ENCODE measurements at places on chromosomes 12 and 14.

GRCh38 chr12:122861587-122861970 is 26.3 kb downstream of the HIP1R start:
- no peak for DNase-seq

DNA sequence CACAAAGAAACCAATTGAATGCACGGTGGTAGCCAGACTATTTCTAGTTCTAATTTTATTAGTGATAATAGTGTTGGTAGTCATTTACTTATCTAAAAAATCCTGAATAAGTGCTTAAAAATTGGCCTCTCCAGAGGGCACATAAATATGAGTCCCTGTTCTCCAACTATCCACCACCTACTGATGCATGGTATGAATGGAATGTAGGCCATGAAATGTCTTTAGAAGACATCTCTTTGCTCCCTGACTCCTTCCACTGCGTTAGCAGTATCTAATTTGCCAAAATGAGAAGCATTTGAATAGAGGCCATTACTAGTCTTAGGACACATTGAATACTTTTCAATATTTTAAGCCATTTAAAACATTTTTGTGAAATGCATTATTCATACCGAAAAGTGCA is 261.7 kb downstream of the LRFN5 start:
- no peak for DNase-seq

DNA sequence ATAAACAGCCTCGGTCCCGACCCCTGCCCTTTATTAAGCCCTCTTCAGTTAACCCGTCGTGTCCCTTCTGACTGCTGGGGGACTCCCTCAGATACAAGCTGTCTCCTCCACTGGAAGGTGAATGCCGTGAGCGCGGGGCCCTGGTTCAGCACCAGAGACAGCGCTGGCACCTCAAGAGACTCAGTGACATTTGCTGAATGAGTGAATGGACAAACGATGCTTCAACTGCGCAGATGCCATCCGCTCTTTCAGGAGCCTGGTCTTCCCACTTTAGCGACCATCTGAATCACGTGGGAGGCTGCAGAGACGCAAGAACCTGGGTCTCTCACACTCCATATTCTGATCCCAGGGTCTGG is 92.6 kb upstream of the SFSWAP start:
- DNase-seq, result no peak

DNA sequence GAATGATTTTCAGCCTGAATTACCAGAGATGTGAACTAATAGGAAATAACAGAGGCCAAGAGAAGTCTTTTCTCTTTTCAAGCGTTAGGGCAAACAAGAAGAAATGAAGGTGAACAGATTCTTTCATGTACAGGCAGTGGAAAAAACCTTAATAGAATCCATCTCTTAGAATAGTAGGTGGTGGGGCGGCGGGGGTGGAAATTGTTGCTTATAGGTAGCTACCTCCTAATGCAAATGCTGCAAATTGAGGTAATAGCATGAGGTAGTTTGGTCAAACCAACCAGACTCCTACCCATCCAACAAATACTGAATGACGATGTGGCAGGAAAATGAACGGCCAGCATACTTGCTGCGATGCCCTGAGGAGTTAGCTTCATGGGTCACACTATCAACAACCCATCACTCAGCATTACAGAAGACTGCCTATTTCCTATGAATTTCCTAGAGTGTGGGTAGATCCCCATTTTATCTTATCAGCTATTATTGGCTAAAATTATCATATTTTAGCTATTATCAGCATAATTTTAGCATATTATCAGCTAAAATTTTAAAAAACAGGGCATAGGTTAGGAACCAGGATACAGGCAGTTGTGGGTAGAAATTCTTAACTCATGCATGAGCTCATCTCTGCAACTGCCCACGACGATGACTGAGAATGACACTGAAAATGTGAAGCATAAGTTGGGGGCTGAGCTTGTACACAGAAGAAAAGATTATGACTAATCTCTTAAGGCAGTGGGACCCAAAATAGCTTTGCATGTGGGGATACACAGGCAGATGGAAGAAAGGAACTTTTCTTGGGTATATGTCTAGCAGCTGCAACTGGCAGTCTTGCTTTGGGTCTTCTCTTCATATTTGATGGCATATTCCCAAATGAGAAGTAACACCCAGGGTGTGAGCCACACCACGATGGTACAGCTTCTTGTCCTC is 68.7 kb downstream of the NIN start:
- DNase-seq, result peak; percentile 49

DNA sequence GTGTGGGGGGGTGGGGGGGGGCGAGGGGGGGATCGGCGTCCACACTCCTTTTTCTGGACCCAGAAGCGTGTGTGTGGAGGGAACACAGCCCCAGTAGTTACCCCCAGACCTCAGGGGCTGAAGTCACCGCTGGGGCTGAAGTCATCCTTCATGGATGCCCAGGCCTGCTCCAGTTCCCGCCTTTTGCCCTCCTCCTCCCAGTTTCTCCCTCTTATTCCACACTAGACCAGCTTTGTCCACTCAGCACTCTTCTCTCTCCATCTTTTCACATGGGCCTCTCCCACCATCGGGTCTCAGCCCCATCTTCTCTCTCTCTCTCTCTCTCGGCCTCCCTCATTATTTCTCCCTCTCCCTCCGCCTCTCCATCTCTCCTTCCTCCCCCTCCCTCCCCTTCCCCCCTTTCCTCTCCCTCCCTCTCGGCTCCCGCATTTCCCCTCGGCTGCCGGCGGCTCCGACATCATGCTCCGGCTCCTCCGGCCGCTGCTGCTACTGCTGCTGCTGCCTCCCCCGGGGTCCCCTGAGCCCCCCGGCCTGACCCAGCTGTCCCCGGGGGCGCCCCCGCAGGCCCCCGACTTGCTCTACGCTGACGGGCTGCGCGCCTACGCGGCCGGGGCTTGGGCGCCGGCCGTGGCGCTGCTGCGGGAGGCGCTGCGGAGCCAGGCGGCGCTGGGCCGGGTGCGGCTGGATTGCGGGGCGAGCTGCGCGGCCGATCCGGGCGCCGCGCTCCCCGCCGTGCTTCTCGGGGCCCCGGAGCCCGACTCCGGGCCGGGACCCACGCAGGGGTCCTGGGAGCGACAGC is at the start of gene P3H3:
Gene P3H3 (plus strand): TSS at position 426 of the 799 bp plus-strand sequence. CDS start 34 bp downstream, at position 460.
- DNase-seq, result no peak

DNA sequence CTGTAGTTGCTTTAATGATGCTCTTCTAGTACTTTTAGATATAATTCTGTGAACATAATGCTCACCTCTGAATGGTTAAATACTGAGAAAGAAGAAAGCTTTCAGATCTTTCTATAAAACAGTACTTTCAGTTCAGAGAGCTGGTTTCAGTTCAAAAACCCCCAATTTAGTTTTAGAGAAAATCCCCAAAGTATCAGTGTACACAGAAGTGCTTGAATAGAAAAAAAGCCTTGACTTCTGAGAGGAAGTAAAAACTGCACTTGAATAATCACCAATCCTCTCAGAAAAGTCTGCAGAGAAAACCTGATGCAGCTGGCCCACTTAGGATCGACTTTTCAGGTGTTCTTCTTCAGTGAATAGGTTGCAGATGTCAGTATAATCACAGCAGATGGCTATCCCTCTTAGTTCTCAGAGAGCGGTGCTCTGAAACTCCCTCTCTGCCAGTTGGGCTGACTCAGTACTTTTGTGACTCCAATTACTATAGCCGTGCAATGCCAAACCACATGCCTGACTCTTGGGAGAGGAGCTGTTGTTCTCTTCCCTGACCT is 616.3 kb downstream of the LRFN5 start:
- peak; percentile 69 for DNase-seq

GRCh38 chr14:97116546-97116945 is 319.4 kb downstream of the VRK1 start:
- DNase-seq, result no peak

DNA sequence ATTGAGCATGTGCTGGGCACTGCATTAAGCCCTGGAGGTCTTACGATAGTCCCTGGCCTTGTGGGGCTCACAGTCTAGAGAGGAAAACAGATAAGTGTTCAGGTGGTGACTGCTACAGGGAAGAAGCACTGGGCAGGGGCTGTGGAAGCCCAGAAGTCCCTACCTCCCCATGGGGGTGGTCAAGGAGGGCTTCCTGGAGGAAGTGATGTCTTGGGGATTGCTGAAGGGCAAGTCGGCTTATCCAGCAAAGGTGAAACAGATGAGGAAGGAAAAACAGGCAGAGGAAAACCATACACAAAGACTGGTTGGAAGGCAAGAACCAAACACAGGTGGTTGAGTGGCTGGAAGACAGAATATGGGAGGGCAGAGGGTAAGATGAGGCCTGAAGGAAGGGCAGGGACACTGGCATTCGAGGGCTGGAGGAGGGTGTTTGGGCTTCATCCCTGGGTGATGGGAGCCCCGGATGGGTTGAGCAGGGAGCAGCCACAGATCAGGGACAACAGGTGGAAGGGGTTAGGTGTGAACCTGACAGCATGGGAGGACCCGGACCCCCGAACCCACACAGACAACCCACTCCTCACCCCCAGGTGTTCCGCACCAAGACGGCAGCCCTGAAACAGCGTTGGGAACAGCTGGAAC is 2.8 kb downstream of the CFAP73 start:
- DNase-seq, result no peak

DNA sequence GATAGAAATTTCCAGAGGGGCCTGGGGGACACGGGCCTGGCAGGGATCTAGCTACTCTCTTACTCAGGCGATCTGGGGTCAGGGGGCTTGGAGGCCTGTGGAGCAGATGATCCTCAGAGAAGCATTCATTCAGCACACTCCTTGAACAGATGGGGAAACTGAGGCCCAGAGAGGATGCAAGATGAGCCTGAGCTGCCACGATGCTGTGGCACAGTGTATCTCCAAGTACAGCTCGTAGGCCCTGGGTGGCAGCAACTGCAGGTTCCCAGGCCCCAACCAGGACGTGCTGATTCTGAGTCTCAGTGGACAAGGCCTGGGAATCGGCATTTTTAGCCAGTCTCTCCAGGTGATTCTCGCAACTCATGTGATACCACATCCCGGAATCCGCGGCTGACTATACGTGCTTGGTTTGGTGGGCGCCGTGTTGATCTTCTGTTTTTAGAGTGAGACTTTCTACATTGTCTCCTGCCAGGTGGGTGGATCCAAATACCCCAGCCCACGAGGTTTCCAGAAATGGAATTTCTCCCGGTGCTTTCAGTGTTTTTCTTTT is 22.5 kb downstream of the ADGRD1 start:
- no peak for DNase-seq

DNA sequence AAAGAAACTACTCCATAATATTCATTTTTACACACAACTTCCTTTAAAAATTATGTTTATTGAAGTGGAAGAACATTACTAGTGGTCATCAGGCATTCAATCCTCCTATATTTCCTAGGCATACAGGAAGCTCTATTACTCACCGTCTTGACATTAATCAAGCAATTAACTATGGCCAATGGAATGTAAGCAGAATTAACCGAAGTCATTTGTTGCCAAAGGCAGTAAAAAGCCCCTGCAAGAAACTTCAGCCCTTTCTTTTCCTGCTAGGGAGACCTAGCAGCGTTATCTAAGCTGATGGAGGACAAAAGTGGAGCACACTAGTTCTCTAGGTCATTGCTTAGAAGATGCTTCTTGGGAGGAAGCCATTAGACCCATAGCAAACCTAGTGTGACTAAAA is 399.6 kb downstream of the KCNH5 start:
- DNase-seq, result no peak

DNA sequence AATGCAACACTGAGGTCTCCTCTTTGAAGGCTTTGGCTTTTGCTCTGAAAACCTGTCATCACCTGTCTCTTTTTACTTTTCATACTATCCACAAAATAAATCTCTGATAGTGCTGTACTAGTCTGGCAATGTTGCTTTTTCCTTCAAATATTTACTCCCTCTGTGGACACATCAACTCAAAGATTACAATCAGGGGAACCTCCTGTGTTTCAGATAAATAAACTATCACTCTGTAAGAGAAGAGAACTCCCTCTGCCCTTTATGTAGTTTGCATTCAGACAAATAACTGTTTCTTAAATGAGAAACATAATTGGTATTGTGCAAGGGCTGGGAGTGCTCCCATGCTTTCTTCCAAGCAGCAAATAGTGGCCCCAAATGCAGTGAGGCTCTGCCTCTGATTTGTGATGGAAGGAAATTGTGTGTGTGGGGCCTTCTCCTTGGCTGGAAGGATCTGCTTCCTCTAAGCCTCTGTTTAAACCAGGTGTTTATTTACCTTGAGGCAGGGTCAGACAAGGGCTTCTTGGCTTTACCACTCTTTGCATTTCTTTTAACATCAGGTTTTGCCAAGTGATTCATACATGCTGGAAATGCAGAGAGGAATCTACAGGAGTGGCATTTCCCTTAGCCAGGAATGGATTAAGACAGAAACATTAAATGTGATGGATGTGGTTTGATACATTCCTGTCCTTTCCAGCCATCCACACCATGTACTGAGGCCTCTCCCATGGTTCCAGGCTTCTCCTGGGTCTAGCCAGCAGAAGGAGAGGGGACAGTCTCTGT is 69.0 kb downstream of the AKAP6 start:
- no peak for DNase-seq

DNA sequence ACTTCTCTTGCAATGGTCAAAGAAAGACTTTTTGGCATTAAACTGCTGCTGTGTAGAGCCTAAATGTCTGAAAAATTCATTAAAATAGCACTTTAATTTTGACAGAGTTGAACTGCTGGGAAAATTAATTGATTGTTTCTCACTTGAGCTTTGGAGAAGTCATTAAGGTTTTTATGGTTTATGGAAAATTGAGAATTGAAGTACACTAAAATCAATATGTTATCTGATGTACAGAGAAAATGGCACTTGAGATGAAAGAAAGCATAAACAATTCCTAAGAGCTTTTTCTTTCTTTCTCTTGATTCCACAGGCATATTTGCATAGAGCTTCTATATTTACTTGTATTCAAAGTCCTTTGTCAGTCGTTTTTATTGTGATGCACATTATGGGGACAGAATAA is 188.5 kb upstream of the CAND1 start:
- no peak for DNase-seq

GRCh38 chr12:57640175-57641042 is 7.4 kb upstream of the B4GALNT1 start:
- no peak for DNase-seq

GRCh38 chr12:128276471-128276870 is 9.5 kb downstream of the TMEM132C start:
- DNase-seq, result no peak

DNA sequence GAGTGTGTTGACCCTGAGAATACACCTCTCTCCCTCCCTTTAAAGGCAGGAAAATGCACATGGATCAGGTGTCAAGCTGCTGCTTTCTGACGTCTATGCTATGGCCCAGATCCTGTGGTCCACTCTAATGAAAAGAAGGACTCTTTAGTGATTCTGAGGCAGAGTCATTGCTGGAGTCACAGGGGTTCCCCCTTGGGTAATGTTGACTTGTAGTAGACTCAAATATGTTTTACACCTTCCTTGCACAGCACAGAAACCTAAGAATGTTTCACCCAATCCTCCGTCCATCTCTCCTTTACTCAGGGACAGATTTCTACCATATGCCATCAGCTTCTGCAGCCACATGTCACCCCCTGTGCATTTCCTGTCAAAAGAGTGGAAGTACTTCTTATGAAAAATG is 525.4 kb downstream of the TMEM121 start:
- no peak for DNase-seq

All from GM06990 (cell line).